ENCODE measurements at places on chromosomes 6 and 20. TPM values are rescaled to one million over a fixed set of nuclear protein-coding genes. Genes with fewer than 3 reads are reported as not detected.

DNA sequence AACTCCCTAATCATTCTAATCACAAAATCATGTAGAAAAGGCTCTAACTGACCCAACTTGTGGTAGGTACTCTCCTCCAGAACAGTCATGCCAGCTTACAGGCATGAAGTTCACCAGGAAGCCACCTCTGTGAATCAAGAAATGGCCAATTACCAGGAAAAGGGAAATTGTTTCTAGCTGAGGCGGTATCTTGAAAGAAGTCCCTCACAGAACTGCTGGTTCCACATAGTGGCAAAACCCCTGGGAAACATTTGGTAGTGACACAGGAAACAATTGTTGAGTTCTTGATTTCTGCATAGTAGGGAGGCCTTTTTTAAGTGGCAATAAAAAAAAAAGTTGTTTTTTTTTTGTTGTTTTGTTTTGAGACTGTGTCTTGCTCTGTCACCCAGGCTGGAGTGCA lies 3.4 kb upstream of the ZHX3 start:
- H3K4me1 ChIP-seq: peaks cover 13% of the 10 kb centered on the region
- DNase-seq: no peak
- no peak overlapping the region for H3K27ac ChIP-seq
- no peaks in the 10 kb centered on the region for H3K27me3 ChIP-seq
- no peak overlapping the region for H3K4me3 ChIP-seq

GRCh38 chr6:24779416-24780016 lies 4.8 kb downstream of the GMNN start:
- no peak for DNase-seq
- H3K4me1 ChIP-seq: peaks cover 29% of the 10 kb centered on the region
- H3K36me3 ChIP-seq: peaks cover 17% of the 10 kb centered on the region
- no peaks in the 10 kb centered on the region for H3K27me3 ChIP-seq
- peak overlapping the region; percentile 79 for H3K4me3 ChIP-seq
- H3K27ac ChIP-seq: peak overlapping the region; percentile 23

DNA sequence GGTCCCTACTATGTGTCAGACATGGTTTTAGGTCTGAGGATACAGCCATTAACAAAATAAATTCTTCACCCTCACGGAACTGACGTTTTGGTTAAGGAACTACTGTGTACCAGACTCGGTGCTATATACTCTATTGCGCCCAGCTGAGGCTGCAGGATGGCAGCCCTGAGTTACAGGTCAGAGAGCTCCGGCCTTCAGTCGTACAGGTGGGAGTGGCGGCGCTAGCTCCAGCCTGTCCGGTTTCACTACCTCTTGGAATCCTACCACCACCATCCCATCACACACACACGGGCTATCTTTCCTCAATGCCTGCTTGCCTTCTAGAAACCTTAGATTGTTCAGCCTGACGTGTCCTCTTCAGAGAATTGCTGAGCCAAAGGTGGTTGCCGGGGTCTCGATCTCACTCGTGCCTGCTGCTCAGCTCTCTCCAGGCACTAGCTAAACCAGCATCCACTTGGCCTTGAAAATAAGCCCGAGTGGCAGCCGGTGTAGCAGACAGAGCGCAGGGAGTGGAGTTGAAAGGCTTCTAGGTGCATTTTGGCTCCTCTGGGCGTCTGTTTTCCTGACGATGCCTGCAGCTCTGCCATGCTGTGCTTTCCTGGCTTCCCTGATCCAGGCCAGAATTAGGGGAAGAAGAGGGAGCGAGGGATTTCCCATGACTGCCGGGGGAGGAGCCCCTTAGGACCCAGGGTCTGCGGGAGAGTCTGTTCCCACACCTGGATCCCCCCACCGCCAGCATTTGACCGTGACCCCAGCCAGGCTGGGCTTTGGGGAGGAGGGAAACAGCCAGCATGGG lies 1.1 kb upstream of the TCF15 start:
- no peaks in the 10 kb centered on the region for H3K27me3 ChIP-seq
- no peak overlapping the region for H3K4me3 ChIP-seq
- no peaks in the 10 kb centered on the region for H3K36me3 ChIP-seq
- H3K27ac ChIP-seq: no peak overlapping the region

- H3K36me3 ChIP-seq: no peaks in the 10 kb centered on the region
- H3K4me3 ChIP-seq: no peak overlapping the region
- no peak for DNase-seq
- no peak overlapping the region for H3K27ac ChIP-seq
Measured at GRCh38 chr6:28523241-28523622, 2.4 kb upstream of the GPX5 start.

- DNase-seq: no peak
- H3K4me1 ChIP-seq: peaks cover 9% of the 10 kb centered on the region
- no peaks in the 10 kb centered on the region for H3K36me3 ChIP-seq
- no peak overlapping the region for H3K4me3 ChIP-seq
- no peaks in the 10 kb centered on the region for H3K27me3 ChIP-seq
- no peak overlapping the region for H3K27ac ChIP-seq
Measured at GRCh38 chr6:42742116-42742894, 3.6 kb downstream of the TBCC start.

DNA sequence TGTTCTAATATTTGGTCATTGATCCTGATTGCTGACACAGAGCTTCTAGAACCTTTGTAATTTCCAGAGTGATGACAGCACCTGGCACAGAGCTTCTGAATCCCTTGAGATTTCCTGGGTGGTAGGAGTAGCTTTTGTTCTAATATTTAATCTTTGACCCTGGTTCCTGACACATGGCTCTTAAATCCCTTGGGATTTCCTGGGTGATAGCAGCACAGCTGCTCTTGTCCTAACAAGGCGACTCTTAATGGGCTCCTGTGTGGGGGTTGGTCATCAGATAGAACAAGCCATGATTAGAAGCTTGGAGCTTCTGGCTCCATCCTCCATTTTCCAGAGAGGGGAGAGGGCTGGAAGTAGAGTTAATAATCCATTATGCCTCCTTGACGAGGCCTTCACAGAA lies 18.4 kb downstream of the GMPR start:
- no peak for DNase-seq
- no peaks in the 10 kb centered on the region for H3K27me3 ChIP-seq
- no peak overlapping the region for H3K4me3 ChIP-seq
- no peak overlapping the region for H3K27ac ChIP-seq
- no peaks in the 10 kb centered on the region for H3K36me3 ChIP-seq

TRIM40 gene
- total RNA-seq: not detected

- no peak for DNase-seq
- no peak overlapping the region for H3K27ac ChIP-seq
- no peaks in the 10 kb centered on the region for H3K4me1 ChIP-seq
Measured at GRCh38 chr6:45959534-45960145, 56.0 kb downstream of the CLIC5 start.

DNA sequence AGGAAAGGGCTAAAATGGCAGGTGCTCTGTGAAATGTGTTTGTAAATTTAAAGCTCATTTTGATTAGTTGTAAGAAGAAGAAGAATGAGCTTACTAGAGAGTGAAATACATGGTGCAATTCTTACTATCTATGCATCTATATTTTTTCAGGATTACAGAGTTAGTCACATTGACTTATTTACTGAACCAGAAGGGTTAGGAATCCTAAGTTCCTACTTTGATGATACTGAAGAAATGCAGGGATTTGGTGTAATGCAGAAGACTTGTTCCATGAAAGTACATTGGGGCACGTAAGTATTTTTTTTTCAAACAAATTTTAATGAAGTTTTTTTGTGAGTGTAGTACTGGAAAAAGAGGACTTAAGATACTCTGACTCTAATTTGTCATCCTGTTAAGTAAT lies 99.3 kb downstream of the RTN4IP1 start:
- no peak overlapping the region for H3K27ac ChIP-seq
- H3K4me3 ChIP-seq: no peak overlapping the region
- DNase-seq: no peak
- peaks cover 3% of the 10 kb centered on the region for H3K4me1 ChIP-seq
- no peaks in the 10 kb centered on the region for H3K36me3 ChIP-seq

- H3K4me1 ChIP-seq: peaks cover 8% of the 10 kb centered on the region
- peaks cover 10% of the 10 kb centered on the region for H3K36me3 ChIP-seq
- peak overlapping the region; percentile 31 for H3K4me3 ChIP-seq
- DNase-seq: no peak
- no peaks in the 10 kb centered on the region for H3K27me3 ChIP-seq
Measured at GRCh38 chr6:31776485-31776988, 591 bp downstream of the VWA7 start.

PEX7 gene
- total RNA-seq: 5.6 TPM

GRCh38 chr20:14189794-14190402 lies 147.5 kb downstream of the FLRT3 start:
- H3K27me3 ChIP-seq: no peaks in the 10 kb centered on the region
- no peaks in the 10 kb centered on the region for H3K36me3 ChIP-seq
- no peak overlapping the region for H3K4me3 ChIP-seq
- DNase-seq: no peak
- H3K27ac ChIP-seq: no peak overlapping the region

DNA sequence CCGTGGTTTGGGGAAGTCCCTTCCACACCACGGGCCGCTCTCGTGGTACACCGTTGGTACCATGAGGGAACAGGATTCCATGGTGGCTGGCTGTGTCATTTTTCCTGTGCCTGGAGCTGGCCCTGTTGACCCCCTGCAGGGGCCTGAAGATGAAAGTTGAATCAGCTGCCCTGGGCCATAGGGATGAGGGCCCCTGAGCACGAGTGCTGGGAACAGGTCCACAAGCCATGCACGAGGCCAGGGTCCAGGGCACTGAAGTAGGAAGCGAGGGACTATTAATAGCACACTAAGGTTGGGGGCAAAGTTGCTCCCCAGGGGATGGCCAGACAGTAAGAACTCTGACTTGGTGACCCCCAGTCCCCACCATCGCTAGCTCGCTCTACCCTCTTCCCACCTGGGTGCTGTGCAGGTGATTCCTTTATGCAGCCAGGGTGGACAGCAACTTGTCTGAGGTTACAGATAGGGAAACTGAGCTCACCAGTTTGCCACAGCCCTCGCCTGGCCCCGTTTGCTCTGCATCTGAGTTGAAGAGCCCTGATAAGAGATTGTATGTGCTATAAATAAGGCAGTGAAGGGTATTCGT lies 46.6 kb downstream of the SLC13A3 start:
- H3K27ac ChIP-seq: no peak overlapping the region
- DNase-seq: no peak
- H3K27me3 ChIP-seq: no peaks in the 10 kb centered on the region
- H3K4me3 ChIP-seq: no peak overlapping the region
- no peaks in the 10 kb centered on the region for H3K4me1 ChIP-seq
- no peaks in the 10 kb centered on the region for H3K36me3 ChIP-seq

KCNK5 gene
- total RNA-seq: 23.5 TPM

DNA sequence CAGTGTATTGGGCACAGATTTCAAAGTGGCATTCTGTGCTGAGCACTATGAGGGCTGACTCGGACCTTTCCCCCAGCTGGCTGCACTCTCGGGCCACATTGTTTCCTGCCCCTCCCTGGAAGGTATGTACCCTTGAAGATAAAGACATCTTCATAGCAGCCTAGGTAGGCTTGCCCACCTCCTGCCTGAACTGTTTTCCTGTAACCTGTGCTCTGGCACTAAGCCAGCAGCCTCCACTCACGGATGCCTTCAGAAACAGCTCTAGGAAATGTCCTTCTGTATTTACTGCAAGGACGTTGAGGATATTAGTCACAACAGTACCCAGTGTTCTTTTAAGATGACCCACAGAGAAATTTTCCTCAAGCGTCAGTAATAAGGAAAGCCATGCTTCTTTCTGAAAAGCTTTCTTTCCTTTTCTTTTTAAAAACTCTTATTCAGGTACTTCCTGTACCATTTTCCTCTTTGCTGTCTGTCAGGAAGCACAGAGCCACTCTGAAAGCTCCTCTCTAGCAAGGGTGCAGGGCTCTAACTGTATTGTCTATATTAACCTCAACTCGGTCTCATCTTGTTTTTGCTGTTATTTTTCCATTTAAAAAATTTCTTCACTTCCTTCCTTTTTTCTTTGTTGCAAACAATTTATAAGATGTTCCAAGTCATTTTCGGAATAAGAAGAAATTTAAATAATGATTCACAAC lies 43.5 kb downstream of the TTI1 start:
- H3K27me3 ChIP-seq: no peaks in the 10 kb centered on the region
- H3K27ac ChIP-seq: no peak overlapping the region
- peak; percentile 34 for DNase-seq
- H3K4me3 ChIP-seq: no peak overlapping the region

THBD gene
- 3.9 TPM for total RNA-seq

DNA sequence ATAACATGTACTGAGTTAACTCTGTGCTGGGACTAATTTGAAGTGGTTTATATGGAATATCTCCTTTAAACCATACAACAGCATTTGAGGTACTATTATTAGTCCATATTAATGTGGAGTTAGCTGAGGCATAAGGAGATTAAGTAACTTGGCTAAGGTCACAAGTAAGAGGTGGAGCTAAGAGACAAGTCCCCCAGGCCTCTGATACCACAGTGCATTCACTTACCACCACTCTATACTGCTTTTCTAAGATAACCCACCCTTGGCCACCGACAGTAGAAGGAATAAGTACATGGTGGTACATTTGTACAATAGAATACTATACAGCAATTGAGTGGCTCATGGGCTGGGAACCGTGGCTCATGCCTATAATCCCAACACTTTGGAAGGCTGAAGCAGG lies 16.4 kb upstream of the TTPAL start:
- no peaks in the 10 kb centered on the region for H3K27me3 ChIP-seq
- no peaks in the 10 kb centered on the region for H3K36me3 ChIP-seq
- H3K4me3 ChIP-seq: no peak overlapping the region
- no peak for DNase-seq
- H3K27ac ChIP-seq: no peak overlapping the region
- peaks cover 12% of the 10 kb centered on the region for H3K4me1 ChIP-seq

DNA sequence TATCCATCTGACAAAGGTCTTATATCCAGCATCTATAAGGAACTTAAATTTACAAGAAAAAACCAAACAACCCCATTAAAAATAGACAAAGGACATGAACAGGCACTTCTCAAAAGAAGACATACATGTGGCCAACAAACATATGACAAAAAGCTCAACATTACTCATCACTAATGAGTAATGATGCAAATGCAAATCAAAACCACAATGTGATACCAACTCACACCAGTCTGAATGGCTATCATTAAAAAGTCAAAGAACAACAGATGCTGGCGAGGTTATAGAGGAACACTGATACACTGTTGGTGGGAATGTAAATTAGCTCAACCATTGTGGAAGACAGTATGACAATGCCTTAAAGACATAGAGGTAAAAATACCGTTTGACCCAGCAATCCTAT lies 13.9 kb downstream of the MACROD2 start:
- H3K4me3 ChIP-seq: no peak overlapping the region
- no peaks in the 10 kb centered on the region for H3K36me3 ChIP-seq
- no peak for DNase-seq
- H3K4me1 ChIP-seq: no peaks in the 10 kb centered on the region
- no peaks in the 10 kb centered on the region for H3K27me3 ChIP-seq
- no peak overlapping the region for H3K27ac ChIP-seq

TMEM14C gene
- 37.2 TPM for total RNA-seq

GRCh38 chr6:89267918-89268317 lies 47.2 kb downstream of the GABRR2 start:
- no peak overlapping the region for H3K27ac ChIP-seq
- H3K36me3 ChIP-seq: no peaks in the 10 kb centered on the region
- no peaks in the 10 kb centered on the region for H3K4me1 ChIP-seq
- DNase-seq: no peak
- H3K27me3 ChIP-seq: no peaks in the 10 kb centered on the region

CFB gene
- total RNA-seq: 330 TPM

- DNase-seq: no peak
- no peaks in the 10 kb centered on the region for H3K27me3 ChIP-seq
- no peak overlapping the region for H3K4me3 ChIP-seq
- H3K4me1 ChIP-seq: no peaks in the 10 kb centered on the region
- no peaks in the 10 kb centered on the region for H3K36me3 ChIP-seq
Measured at GRCh38 chr6:141946502-141946901, 186.2 kb upstream of the GJE1 start.

All from pancreas (tissue), 10 donors.